ENCODE measurements at places on chromosomes 2 and 18. TPM values are rescaled to one million over a fixed set of nuclear protein-coding genes. Genes with fewer than 3 reads are reported as not detected.

DNA sequence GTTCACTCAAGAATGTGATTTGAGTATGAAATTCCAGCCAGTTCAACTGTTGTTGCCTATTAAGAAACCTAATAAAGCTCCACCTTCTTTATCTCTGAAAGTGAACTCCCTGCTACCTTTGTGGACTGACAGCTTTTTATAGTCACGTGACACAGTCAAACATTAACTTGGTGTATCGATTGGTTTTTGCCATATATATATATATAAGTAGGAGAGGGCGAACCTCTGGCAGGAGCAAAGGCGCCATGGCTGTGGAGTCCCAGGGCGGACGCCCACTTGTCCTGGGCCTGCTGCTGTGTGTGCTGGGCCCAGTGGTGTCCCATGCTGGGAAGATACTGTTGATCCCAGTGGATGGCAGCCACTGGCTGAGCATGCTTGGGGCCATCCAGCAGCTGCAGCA is at the start of gene UGT1A1:
Gene UGT1A1, plus strand, starts transcription at position 228 of the 400 bp plus-strand sequence. Its CDS starts 18 bp downstream, at position 246.
- DNase-seq = no peak

- DNase-seq = no peak
Observed at GRCh38 chr2:238796223-238796885, 51.5 kb upstream of the TWIST2 start.

GRCh38 chr2:219634171-219634940 is 6.9 kb downstream of the SLC4A3 start:
- no peak for DNase-seq

GRCh38 chr2:143128681-143129580 is at the start of gene ARHGAP15:
ARHGAP15 (plus strand) TSS chr2:143129419.
- DNase-seq = no peak

The CYP26B1 gene
- polyA plus RNA-seq = 16.9 TPM

Measured in right renal pelvis (tissue), 4 donors.